GM10248 (cell line): ENCODE measurements at places on chromosomes 1 and 21.

DNA sequence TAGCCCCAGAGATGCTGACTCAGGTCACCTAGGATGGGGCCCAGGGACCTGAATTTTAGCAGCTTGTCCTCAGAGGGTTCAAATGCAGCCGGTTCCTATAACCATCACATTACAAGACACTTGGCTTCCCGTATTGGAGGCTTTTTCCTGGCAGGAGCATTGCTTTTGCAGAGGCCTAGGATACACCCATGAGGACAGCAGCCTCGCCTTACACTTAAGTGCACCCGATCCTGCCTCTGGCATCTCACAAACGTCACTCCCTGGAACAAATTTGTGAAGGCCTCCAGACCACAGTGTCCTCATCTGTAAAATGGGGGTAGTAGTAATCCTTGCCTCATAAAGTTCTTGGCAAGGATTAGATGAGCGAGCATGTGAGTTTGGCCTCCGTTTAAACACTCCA lies 130.0 kb downstream of the KAZN start:
- DNase-seq, result no peak

- no peak for DNase-seq
Measured at GRCh38 chr1:63790989-63791388, 17.2 kb downstream of the ROR1 start.

- DNase-seq, result no peak
Measured at GRCh38 chr1:63027176-63027575, 243.2 kb downstream of the ATG4C start.

- no peak for DNase-seq
Measured at GRCh38 chr1:15852036-15852827, 4.7 kb downstream of the SPEN start.

GRCh38 chr1:181737056-181737455 lies 253.7 kb downstream of the CACNA1E start:
- DNase-seq, result no peak

- DNase-seq, result peak; percentile 54
Measured at GRCh38 chr1:181397845-181398244, 85.5 kb upstream of the CACNA1E start.

GRCh38 chr1:167118188-167118587 lies 24.3 kb downstream of the STYXL2 start:
- DNase-seq, result no peak

GRCh38 chr1:199799116-199799515 lies 228.4 kb upstream of the NR5A2 start:
- no peak for DNase-seq

GRCh38 chr1:176820391-176821031 lies 344.0 kb downstream of the ASTN1 start:
- DNase-seq, result no peak

- DNase-seq, result peak; percentile 59
Measured at GRCh38 chr1:109630081-109630897, 10.7 kb downstream of the AMPD2 start.

- DNase-seq, result no peak
Measured at GRCh38 chr1:117575586-117576225, 30.1 kb upstream of the TENT5C start.

GRCh38 chr1:7493711-7494454 lies 277.2 kb upstream of the VAMP3 start:
- DNase-seq, result no peak

DNA sequence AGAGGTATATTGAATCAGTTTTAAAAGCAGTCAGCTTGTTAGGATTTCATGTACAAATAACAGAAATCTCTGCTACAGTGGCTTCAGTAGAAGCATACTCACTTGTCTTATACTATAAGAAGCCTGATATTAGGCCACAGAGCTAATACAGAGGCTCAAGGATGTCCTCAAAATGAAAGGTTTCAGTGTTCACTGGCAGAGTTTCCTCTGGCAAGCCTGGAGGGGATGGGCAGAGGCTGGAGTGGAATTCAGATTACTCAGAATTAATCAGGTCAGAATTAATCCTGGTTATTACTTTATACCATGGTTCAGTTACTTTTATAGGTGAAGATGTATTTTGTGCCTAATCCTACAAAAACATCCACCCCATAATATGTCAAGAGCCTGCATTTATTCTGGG lies 520.5 kb downstream of the USP25 start:
- no peak for DNase-seq

DNA sequence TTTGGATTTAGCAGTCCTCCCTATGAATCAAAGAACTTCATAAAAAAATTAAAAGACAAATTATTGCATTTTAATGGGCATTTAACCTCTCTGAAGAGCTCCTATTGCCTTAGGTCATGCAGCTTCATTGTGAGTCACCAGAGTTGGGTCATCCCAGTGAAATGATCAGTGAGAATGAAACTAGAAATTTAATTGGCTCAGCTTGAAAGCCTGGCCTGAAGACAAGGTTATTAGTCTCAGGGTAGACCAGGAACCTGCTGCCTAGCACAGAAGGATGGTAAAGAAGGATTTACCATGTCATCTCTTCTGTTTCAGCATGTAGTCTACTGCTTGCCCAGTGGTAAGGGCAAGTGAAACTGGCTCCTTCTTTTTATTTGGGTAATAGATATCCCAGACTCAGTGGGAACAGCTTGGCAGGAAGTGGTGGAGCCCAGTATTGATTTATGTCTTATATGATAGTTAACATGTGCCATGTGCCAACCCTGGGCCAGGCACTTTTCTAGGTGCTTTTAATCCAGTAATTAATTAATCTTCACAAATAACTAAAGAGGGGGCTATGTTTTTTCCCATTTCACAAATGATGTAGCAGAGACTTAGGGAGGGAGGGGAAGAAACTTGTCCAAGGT lies 23.6 kb downstream of the LAMC2 start:
- DNase-seq, result peak; percentile 46

DNA sequence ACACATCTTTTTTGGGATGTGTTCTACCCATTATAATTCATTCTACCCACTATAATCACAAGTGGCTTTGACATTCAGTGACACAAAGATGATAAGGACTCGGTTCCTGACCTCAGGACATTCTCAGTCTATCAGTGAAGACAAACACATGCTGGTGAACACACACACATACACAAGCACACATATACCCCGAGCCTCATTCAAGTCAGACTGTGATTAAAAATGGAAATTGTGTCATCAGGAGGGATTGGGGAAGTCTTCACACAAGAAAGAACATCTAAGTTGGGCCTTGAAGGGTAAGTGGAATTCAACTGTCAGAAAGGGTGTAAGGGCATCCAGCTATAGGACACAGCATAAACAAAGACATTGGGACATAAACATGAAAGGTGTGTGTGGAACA lies 2.6 kb upstream of the LAD1 start:
- no peak for DNase-seq

GRCh38 chr1:95340061-95340460 lies 106.1 kb downstream of the RWDD3 start:
- no peak for DNase-seq

GRCh38 chr1:233252441-233252840 lies 43.1 kb downstream of the PCNX2 start:
- DNase-seq, result no peak

- no peak for DNase-seq
Measured at GRCh38 chr1:241841691-241842090, 6.3 kb upstream of the EXO1 start.

GRCh38 chr1:13462682-13463081 lies 51.1 kb downstream of the LRRC38 start:
- DNase-seq, result no peak

- no peak for DNase-seq
Measured at GRCh38 chr1:159941591-159942560, 3.5 kb downstream of the IGSF9 start.

DNA sequence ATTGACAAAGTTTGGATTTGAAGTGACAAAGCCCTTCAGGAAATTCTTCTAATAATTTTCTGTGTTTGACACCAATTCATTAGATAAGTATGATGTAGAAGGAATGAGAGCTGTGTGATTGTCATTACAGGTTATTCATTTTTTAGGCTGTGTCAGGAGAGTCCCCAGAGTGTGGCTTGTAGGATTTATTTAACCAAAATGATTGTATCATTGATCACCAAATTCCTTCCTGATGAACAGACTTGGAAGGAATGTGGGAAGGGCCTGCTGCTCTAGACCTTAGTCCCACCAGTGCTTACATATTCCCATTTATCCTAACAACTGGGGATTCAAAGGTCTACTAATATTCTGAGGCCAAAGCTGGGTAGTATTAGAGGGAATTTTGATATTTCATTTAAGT lies 383.3 kb upstream of the KAZN start:
- no peak for DNase-seq

DNA sequence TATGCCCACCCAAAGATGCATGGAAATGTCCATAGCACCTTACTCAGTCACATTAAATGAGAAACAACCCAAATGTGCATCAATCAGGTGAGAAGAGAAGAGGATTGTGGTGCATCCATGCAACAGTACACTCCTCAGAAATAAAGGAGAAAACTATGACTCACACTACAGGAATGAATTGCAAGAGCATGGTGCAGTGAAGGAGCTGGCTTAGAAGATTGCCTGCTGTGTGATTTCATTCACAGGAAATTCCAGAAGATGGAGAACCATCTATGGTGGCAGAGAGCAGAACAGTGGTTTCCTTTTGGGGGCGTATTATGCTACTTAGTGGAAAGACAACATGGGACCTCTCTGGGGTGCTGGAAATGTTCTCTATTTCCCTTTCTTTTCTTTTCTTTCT lies 278.6 kb upstream of the AJAP1 start:
- DNase-seq, result no peak

- no peak for DNase-seq
Measured at GRCh38 chr1:236090741-236091147, 25.9 kb upstream of the NID1 start.

- no peak for DNase-seq
Measured at GRCh38 chr1:229209386-229209785, 61.5 kb upstream of the RAB4A start.

GRCh38 chr1:150168960-150169601 lies 19.4 kb downstream of the PLEKHO1 start:
- peak; percentile 77 for DNase-seq

- DNase-seq, result no peak
Measured at GRCh38 chr1:232476538-232476950, 153.4 kb downstream of the SIPA1L2 start.

GRCh38 chr1:17023102-17023501 lies 11.4 kb upstream of the ATP13A2 start:
- DNase-seq, result no peak

DNA sequence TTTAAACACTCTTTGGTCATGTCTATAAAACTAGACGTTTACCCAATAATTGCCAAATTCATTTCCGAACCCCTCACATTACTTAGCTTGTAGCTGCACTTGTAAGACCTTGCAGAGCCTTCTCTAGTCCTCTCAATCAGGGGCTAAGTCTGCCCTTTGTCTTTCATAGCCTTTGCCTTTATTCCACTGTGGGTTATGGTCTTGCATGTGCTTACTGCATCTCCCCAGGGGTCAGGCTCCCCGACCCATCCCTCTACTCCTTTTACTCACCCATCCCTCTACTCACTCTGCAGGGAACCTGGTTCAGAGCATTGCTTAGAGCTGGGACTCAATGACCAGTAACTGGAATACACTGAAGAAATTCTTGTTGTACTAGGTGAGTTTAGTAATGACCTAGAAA lies 235.4 kb downstream of the PCP4 start:
- DNase-seq, result no peak

DNA sequence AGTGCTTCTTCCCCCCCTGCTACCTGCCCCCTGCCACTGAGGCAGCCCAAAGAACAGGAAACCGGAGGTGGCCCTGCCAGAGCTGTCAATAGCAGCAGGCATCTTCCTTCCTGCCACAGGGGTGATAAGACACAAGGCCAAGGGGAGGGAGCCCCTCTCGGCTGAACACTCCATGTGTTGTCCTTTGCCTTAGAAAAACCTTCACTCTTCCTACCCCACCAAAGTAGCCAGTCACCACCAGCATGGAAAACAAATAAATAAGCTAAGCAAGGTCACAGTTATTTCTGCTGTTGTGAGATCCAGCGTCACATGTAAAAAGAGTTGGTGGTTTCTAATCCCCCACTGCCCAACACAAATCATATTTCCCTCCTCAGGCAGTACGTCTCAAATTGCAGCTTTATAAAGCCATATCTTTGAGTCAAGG lies 104.8 kb upstream of the DPT start:
- no peak for DNase-seq

DNA sequence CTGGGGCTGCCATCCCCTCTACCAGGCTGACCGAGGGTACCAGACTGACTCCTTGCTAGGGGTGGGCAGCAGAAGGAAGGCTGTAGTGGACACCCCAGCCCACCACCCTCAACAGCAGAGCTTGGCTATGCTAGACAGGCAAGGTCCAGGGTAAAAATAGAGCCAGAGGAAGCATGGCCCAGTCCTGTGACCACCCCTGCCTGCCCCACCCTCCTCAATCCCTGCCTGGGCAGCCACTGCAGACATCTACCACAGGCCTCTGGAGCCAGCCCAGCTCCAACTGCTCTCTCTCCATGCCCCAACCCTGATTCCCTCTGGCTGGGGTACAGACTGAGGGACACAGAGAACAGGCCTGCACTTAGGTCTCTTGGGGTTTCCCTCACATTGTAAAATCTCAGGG lies 1.7 kb downstream of the S100A1 start:
- no peak for DNase-seq
